G401 (cell line): ENCODE measurements at places on chromosomes 11 and 22.

DNA sequence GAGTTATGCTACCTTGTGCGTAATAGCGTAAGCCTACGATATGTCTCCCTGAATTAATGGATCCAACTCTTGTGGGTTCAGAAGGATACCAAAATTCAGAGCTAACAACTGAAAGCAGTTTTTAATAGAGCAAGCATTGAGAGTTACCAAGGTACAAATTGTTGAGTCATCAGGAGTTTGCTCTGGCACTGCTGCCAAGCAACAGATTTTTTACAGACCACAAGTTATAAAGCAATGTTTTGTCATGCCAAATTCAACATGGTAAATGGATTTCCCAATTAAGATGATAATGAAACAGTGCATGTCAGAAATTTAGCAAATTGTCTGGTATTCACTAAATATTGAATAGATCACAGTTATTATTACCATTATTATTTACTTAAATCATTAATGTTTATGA lies 295.6 kb downstream of the NELL1 start:
- DNase-seq = no peak

- DNase-seq = no peak
These were observed 277.6 kb upstream of the SYN3 start for GRCh38 chr22:33335611-33336279.

DNA sequence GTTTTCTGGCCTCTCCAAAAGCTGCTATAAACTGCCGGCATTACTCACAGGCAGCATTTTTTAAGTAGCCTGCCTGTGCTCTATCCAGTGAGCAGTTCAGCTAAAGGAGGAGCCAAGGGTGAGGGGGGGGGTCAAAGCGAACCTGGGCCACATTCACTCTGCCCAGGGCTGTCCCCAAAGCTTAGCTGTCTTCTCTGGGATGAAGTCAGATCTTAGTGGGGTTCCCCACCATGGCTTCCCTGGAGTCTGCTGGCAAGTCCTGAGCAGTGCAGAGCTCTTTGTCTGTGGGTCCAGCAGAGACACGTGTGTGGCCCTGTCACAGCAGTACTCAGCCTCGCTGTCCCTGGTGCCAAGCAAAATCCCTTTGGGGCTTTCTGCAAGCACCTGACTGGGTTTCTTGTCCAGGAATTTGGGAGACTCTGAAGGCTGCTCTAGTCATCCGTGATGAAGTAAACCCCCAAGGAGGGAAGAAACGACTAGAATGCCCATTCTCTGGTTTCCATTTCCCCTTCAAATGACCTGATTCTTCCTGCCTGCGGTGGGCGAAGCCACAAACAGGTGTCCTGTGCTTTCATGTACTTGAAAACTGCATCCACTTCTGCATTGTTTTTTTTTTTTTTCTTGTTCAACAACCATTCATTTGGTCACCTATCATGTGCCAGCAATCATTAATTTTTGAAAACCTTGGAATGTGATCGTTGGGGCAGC lies 2.6 kb downstream of the KCNJ5 start:
- DNase-seq = no peak

DNA sequence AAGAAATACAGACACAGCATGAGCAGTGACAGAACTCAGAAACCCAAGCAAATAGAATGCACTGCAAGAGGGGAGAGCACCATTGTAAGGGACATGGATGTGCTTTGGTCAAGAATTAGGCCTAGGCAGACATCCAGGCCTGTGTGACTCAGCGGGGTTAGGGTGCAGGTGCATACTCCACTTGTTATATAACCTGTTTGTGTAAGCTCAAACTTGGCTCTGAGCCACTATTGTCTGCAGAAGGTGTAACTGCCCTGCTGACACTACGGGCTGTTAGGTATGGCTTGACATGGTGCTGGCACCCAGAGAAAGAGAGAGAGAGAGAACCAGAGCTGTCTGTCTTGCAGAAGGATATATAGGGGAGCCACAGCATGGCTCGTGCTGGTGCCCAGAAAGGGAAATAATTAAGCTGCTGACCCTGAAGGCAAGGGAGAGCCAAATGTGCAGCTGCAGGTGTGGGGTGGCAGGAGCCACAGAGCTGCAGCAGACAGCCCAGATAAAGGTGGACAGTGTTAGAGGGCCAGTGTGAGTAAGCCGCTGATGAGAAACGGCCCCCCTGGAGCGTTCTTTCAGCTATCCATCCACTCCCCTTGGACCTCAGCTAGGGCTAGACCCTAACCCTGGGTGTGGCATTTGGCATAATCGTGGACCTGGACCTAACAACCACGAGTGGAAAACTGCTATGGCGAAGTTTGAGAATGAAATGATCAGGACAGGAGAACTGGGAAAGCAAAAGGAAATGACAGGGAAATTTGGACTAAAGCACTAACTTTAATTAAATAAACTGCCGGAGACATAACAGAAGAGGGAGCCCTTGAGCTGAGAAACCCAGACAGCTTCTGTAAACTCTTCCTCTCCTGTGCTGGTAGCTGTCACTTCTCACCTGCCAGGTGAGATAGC lies 253.0 kb upstream of the CCDC179 start:
- peak; percentile 32 for DNase-seq

GRCh38 chr11:72553706-72554105 lies 119.4 kb upstream of the CLPB start:
- DNase-seq = no peak

- peak; percentile 70 for DNase-seq
These were observed 35.0 kb upstream of the PRAME start for GRCh38 chr22:22593964-22594656.

- DNase-seq = no peak
These were observed 206.2 kb upstream of the MTMR2 start for GRCh38 chr11:96130061-96130620.

DNA sequence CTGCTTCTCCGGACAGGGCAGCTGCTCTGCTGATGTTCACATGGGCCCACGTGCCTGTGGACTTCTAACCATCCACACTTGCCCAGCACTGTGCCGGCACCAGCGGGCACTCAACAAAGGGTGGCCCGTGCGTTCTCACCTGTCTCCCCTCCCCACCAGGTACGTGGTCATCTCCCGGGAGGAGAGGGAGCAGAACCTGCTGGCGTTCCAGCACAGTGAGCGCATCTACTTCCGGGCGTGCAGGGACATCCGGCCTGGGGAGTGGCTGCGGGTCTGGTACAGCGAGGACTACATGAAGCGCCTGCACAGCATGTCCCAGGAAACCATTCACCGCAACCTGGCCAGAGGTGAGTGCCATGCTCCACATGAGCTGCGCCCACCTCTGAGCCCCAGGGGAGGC lies 66.7 kb downstream of the SYT13 start:
- no peak for DNase-seq

- no peak for DNase-seq
These were observed 59.3 kb downstream of the RAB30 start for GRCh38 chr11:83012168-83013067.

GRCh38 chr11:853682-854448 lies 11.2 kb downstream of the TSPAN4 start:
- DNase-seq = no peak

DNA sequence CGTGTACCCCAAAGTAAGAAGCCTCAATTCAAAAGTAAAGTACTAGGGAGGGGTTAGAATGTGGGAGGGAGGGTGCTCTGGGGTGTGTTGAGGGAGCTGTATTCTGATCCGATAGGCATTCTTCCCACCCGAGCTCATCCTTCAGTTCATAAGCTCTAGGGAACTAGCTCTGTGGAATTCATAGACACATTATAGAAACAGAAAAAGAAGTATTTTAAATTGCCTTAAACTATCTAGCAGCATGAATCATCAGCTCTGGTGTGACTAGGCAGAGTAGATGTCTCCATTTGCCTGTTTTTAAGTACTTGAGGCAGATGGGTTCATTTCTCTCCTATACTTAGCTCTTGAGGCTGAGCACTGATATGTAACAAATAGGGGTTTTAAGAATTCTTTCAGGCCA lies 7.3 kb upstream of the SGSM3 start:
- no peak for DNase-seq

DNA sequence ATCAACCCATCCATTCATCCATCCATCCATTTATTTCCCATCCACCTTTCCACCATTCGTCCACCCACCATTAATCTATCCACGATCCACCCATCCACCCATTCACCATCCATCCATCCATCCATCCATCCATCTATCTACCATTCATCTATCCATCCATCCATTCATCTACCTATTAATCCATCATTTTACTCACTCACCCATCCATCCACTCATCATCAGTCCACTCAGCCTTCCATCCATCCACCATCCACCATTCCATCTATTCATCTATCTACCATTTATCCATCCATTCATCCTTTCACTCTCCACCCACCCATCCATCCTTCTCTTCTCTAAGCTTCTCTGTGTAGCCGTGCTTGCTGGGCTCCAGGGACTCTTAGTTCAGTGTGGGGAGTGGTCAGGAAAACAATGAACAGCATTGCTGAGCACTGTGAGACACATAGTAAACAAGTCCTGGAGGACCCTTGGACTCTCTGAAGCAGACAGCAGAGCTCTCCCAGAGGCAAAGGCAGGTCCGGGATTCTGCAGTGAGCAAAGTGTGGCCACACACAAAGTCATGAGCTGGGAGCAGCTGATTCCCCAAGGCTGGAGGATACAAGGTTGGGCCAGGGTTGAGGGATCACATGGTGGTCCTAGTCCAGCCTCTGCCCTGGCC lies 642.2 kb downstream of the BRD1 start:
- no peak for DNase-seq

DNA sequence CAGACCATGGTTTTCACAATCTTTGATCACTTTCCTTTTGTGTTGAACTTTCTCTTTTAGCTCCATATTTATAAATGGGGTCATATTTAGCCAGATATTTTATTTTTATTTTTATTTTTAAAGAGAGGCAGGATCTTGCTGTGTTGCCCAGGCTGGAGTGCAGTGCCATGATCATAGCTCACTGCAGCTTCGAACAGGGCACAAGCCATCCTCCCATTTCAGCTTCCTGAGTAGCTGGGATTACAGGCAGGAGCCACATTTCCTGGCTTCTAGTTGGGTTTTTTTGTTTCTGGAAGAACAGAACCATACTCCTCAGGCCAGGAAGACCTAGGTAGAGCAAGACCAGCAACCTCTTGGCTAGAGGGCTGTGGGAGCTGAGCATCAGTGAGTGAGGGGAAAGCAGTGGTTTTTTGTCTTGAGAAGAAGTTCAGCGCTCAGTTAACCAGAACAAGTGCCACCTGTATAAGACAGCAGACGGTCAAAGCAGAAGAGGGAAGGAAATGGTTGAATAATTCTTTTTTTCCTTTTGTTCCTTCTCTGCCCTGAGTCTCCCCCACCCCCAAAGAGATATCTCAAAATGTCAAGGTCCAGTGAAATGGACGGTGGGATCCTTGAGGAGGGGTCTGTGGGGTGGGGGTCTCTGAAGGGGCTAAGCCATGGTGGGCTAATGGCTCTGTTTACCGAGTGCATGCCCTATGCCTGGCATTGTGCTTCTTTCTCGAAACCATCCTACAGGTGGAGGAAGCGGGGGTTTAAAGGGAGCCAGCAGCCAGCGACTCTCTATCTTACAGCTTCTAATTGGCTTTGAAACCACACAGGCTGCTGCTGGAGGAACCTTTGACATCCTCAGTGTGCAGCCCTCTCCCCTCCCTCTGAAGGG lies 63.0 kb downstream of the PTPRJ start:
- no peak for DNase-seq

- DNase-seq = no peak
These were observed 693.7 kb downstream of the OPCML start for GRCh38 chr11:132838627-132839026.

DNA sequence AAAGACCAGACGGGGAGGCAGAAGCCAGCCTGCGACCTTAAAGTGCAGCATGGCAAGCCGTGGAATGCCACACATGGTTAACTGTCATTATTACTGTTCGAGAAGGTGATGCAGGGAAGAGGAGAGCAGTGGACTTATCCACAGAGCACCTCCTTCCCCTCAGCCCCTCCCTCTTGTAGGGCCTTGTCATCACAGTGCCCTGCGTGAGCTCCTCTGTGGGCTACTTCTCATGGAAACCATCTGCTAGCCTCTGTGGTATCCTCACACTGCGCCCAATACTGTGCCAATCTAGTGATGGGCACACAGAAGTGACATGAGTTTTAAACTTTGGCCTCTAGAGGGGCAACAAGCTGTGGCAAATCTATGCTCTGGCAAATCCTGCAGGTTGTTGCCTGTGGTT lies 18.2 kb upstream of the CCDC134 start:
- peak; percentile 82 for DNase-seq

GRCh38 chr11:125224391-125225021 lies 60.0 kb downstream of the PKNOX2 start:
- DNase-seq = peak; percentile 13

- no peak for DNase-seq
These were observed 2.5 kb upstream of the TPST2 start for GRCh38 chr22:26592421-26592891.

GRCh38 chr11:87223816-87224215 lies 186.1 kb downstream of the TMEM135 start:
- no peak for DNase-seq

DNA sequence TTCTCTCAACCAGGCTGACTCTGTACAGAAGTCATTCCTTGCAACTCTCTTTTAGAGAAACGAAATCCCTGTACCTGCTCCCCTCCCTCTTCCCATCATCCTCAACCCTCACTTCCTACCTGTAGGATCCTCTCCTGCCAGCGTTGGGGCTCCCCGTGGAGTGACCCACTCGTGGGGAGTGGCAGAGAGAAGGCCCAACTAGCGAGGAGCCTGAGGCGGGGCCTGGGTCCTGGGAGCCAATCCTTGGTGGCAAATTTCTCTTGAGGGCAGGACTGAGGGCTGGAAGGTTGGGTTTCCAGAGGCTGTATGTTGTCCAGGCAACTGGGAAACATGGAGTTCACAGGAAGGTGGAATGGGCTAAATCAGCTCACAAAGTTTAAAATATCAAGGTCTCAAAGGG lies 10.4 kb downstream of the NHERF4 start:
- peak; percentile 16 for DNase-seq

DNA sequence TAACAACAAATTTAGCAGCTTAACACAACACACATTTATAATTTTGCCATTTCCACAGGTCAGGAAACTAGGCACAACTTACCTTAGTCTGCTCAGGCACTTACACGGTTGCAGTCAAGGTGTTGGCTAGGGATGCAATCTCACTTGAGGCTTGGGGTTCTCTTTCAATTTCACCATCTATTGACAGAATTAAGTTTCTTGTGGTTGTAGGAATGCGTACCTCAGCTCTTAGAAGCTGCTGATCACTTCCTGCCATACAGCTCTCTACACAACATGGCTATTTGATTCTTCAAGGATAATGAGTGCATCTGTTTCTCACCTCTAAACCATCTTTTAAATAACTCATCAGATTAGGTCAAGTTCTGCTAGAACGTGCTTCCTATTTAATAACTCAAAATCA lies 968.1 kb downstream of the LRRC4C start:
- DNase-seq = no peak

DNA sequence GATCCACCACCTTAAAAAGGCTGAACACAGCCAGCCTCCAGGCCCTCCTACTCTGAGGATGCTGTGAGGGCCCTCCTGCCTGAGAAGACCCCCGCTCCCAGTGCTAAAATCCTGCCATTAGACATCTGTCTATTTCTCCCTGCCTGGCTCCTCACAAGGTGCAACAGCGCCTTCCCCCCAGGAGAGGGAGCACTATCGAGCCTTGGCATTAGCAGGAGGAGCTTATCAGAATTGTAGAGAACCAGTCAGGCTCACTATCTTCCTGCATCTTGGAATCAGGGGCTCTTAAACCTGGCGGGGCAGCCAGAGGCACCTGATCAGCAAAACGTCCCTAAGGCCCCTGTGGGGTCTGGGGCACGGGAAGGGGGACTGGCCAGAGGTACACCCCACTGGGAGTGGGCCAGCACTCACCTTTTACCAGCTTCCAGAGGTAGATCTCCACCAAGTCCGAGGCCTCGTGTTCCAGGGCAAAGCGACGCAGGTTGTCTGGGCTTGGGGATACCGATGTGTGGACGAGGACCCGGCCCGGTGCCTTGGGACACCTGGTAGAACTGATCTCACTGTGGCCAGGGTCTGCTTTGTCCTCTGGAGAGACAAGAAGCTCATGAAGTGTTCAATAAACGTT lies 28.7 kb downstream of the CHRDL2 start:
- DNase-seq = peak; percentile 72
